ENCODE measurements at places on chromosomes 12 and 14. TPM values are rescaled to one million over a fixed set of nuclear protein-coding genes. Genes with fewer than 3 reads are reported as not detected.

- no peak for DNase-seq
Observed at GRCh38 chr12:89261982-89262381, 90.3 kb downstream of the DUSP6 start.

PTPRO gene
- total RNA-seq: 0.72 TPM

DBX2 gene
- not detected for total RNA-seq

- DNase-seq: no peak
Observed at GRCh38 chr14:71749613-71750238, 182.5 kb upstream of the RGS6 start.

GRCh38 chr12:52901715-52902541, 2.9 kb downstream of the KRT8 start:
- no peak for DNase-seq

CCDC175 gene
- total RNA-seq: not detected

DNA sequence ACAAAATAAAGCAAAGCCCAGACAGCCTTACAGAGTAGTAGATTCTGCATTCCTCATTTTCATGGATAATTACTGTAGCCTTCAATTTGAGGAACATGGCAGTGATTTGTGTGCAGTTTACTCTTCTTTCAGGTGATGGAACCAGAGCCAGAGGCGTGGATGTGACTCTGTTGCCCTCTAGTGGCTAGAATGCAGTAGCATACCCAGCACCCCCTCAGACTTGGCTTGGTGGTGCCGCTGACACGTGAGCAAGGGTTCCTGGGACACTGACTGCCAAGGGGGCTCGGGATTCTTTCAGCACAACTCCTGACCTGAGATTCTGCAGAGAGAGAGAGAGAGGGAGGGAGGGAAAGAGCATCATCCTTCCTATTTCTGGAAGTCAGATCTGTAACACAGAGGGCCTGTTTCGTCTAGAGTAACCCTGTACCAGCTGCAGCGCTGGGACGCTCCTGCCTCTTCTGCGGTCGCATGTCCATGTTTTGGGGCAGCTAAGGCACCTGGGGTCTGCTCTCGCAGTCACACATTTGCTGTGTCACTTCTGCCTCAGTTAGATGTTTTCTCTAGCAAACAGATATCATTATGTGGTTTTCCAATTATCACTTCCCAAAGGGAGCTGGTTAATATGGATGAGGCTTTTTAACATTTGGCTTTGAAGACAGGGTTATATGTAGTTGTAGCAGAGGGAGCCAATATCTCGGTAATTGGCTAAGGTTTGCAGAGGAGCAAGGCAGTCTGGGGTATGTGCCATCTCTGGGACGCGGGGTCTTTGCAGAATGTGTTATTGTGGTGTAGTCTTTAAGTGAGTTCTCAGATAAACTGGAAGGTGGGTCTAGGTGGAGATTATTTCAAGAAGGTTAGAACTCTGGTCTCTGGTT, 428.1 kb downstream of the NRXN3 start:
- DNase-seq: peak; percentile 36

GSC gene
- total RNA-seq: not detected

TDP1 gene
- total RNA-seq: 48.7 TPM

DNA sequence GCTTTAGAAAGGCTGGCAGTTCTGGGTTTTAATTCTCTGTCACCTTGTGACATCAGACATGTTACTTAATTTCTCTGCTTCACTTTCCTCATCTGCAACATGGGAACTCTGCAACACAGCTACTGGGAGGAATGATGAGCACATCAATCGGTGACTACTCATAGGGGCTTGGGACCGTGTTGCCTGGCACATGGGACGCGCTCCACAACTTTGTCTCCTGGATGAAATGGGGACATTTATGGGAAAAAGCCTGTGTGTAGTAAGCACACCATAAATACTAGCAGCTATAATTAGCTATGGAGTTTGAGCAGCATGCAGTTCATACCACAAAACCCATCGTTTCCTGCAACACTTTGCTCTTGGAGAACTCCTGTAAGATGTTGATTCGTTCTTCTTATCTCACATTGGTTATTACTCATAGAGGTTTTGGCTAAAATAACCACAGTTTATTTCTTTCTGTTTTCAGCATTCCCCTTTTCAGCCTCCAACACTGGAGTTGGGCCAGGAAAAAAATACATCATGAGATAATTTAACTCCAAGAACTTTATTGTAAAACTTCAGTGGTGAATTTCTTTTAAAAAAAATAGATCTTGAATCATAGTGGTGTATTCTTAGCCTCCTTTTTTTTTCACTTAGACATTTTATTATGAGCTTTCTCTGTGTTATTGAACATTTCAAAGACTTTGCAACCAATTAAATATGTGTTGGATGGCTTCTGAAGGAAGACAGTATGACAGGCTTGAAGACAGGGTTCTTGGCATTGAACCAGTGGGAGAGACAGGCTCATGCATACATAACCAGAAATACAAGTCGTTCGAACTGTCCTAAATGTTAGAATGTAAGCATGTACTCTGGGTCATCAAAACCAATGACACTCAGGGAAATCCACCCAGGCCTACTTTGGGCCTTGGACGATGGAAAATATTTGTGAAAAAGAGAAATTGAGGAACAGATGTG, 72.7 kb downstream of the RIN3 start:
- peak; percentile 97 for DNase-seq

- peak; percentile 59 for DNase-seq
Observed at GRCh38 chr12:5745251-5745888, 199.7 kb downstream of the ANO2 start.

GRCh38 chr12:94704452-94705306, 54.3 kb upstream of the TMCC3 start:
- peak; percentile 15 for DNase-seq

DNA sequence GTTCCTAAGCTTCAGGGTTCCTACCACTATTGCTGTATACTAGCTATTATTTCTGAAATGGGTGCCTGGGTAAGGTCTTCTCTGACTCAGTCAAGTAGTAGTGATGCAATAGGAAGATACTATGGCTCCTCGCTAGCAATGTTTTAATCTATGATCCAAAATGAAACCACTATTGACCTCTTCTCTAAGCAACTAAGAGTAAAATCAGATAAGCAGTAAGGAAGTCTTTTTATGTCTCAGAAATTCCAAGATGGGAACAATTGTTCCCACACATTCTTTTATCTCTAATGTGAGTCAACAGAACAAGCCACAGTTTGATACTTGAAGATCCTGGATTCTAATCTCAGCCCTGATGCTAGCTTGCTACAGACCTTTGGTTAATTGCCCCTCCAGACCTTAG, 45.1 kb downstream of the AREL1 start:
- DNase-seq: peak; percentile 47

GRCh38 chr12:123957196-123957595, 15.4 kb downstream of the CCDC92 start:
- no peak for DNase-seq

PIANP gene
- total RNA-seq: 1.5 TPM

- no peak for DNase-seq
Observed at GRCh38 chr12:96810057-96810456, 97.0 kb upstream of the NEDD1 start.

DNA sequence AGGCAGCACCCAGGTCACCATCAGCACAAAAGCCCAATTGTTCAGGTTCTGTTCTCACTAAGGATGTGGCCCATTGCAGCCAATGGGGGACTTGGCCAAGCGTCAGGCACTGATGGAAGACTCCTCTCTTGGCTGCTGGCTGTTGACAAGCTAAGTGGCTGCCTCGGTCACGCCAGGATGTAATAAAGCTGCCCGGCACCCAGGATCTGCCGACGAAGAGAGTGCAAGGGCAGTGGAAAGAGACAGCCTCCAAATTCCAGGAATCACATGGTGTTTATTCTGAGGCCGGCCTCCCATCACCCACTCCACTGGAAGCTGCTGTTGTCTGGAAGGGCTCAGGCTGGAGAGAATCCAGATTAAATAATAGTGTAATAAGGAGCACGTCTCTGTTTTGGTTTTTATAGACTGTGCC, 451.8 kb upstream of the TBX3 start:
- DNase-seq: peak; percentile 96

DNA sequence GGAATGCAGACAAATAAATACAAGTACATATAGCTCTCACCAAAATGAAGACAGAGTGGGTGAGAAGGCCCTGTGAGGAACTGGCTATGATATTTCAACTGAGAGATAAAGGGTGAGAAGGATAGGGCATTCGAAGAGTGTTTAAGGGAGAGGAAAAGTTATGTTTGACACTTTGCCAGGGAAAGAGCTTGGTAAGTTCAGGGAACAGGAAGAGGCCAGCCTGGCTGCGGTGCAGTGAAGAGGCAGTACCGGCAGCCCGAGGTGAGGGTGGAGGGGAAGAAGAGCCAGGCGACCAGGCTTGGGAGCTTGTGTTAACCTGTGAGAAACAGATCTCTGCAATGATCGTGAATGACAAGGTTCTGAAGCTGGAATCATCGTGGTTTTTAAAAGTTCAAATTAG, 84.7 kb upstream of the RFX4 start:
- DNase-seq: no peak

DNA sequence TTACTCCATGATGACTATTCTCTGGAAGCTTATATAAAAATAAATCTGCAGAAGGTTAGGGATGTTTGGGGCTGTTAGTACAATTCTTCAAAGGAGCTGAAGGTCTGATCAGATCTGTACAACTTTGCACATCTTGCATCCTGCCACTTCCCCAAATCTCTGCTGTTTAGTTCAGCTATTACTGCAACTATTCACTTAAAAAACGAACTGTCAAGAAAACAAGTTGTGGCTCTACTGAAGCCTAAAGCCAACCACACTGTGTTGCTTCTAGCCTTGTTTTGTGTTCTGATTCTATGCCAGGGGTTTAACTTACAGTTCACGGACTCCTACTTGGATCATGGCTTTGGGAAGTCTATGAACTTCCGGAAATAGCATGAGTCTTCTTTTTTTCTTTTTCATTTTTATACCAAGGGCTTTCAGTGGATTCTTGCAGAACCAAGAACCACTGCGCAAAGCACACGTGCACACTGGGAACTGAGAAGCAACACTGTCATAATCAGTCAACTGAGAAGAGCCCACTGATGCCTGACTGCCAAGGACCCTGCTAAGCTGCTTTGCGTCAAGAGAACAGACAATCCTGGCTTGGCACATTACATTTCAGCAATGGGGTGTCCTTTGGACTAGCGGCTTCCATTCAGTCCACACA, 66.3 kb upstream of the EEA1 start:
- no peak for DNase-seq

RNU4-1 gene
- total RNA-seq: under 0.01 TPM

- no peak for DNase-seq
Observed at GRCh38 chr14:72000907-72001306, 68.7 kb downstream of the RGS6 start.

DNA sequence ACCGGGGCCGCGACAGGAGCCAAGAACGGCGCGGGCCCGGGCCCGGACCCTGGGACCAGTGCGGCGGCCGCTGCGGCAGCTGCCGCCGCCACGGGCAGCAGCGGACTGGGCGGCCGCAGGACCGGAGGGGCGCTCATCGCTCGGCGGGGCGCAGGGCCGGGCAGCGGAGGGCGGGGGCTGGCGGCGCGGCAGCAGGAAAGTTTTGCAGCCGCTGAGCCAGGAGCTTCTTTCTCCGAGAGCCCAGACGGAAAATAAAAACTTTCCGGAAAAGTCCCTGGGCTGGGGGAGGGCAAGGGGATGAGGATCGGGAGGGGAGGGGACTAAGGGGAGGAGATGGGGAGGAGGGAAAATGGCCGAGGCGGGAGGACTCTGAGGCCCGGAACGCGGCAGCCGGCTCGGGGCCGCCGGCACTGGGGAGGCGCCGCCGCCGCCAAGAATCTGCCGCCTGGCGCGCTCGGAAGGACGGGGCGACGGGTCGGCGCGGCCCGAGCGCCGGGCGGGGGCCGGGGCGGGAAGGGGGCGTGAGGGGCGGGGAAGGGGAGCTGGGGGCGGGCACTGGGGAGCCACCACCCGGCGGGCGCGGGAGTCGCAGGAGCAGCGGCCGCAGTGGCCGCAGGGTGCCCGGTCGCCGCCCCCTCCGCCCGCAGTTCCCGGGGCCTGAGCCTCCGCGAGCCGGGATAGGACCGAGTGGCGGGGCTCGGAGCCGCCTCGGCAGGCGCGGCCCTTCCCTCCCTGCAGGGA, at the start of gene PRKD1:
PRKD1 (minus strand) TSS at position 472 of the 741 bp plus-strand sequence.
- peak; percentile 59 for DNase-seq

FAM186B gene
- total RNA-seq: 0.29 TPM

- no peak for DNase-seq
Observed at GRCh38 chr12:67068204-67068731, 200.9 kb upstream of the CAND1 start.

DNA sequence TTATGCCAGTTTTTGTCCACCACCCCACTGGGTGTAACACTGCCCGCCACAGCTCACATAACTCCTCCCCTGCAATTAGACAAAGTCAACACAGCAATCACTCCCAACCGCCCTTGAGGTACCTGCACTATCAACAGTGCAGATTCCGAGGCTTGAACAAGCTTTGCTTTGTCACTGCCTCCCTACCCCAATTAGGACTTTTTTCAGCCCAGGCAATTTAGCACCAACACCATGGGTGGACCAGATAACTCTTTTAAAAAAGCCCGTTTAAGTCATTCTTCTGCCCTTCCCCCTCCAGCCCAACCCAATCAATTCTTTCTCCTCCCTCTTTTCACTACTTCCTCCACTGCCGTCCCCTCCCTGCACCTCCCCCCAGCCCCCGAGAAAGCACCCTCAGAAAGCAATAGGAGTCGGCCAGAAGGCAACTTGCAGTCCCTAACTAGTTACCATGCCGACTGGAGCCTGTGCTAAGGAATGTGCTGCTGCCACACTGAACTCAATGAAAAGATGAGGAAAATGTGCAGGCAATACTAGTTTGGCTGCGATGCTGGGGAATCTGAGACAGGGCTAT, 45.7 kb upstream of the OTX2 start:
- no peak for DNase-seq

DNA sequence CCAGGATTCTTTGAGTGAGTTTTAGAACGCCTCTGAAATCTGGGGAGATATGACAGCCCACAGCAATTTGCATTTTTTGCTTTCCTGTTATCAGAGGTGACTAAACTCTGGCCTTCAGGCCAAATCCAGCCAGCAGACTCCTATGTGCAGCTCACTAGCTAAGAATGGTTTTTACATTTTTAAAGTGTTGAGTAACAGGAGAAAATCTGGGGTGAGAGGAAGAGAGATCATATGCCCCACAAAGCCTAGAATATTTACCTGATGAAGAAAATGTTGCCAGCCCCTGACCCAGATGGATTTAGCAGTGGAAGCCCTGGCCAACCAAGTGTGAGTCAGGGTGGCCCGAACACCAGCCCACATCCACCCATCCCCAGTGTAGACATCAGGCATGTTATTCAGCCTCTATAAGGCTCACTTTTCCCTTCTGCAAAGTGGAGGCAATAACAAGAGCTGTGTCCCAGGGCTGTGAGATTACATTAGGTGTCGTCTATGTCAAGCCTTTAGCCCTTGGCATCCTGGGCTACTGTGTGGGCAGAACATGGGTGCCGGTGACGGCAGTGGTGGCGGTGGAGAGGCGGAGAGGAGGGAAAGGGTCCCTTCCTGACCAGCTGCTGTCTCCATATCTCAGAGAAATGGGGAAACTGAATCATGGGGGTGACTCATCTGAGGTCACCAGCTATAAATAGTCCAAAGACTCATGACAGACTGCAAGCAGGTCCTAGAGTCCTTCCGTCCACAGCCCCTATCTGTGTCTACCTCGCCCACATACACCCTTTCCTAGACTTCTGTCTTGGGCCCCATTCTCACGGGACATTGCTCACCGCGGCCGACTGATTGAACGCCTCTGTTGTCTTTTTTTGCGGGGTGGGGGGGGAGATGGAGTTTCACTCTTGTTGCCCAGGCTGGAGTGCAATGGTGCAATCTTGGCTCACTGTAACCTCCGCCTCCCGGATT, 32.6 kb upstream of the CD9 start:
- DNase-seq: peak; percentile 97
